ENCODE measurements at places on chromosomes 12 and 14.

- DNase-seq, result no peak
These were observed 345 bp downstream of the ASPG start for GRCh38 chr14:104085889-104086201.

- no peak for DNase-seq
These were observed 62.5 kb downstream of the ZFP36L1 start for GRCh38 chr14:68730348-68730747.

- DNase-seq, result no peak
These were observed 217.5 kb downstream of the DPY19L2 start for GRCh38 chr12:63450816-63451215.

DNA sequence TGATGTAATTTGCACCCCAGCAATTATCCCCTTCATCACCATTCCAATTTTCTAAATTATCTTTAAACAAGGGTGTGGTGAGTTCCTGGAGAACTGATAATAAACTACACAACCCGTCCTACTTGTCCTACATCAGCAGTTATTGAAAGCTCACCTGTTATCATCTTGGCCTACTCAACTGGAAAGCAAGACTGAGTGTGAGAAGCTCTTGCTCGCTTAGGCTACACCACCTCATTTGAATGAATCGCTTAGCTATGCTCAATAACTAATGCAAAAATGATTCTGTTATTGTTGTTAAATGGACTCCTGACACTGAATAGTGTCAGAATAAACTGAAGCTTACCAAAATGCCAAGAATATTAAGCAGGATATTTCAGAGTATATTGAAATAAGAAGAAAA is 115.4 kb upstream of the BTG1 start:
- DNase-seq, result no peak
